ENCODE measurements at places on chromosomes 7 and 10.
A peak's percentile ranks its signal among the peaks of the same experiment; 100 is the strongest.

DNA sequence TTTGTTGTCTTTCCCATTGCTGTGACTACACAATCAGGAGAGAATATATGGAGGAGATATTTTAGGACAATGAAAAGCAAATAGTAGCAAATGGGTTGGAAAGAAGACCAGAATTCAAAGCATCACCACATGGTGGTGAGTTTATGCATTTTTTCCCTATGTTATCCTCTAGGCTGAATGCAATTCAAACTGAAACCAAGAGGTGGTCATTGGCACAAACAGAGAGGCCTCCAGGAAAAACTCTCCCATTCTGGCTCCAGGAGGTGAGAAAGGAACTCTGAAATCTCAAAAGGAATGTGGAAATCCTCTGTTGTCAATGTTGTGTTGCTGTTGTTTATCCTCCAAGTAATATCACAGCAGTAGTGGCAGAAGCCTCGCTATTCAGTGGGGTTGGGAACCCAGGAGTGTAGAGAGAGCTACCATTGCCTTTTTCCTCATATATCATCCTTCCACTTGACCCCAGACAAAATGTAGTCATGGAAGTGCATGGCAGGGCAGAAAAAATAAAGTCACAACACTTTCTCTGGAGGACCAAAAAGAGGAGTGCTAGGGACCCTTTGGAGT is 819.1 kb downstream of the GRID1 start:
- no peak for DNase-seq

- no peak for DNase-seq
Measured at GRCh38 chr7:74365322-74366022, 76.3 kb downstream of the CLIP2 start.

DNA sequence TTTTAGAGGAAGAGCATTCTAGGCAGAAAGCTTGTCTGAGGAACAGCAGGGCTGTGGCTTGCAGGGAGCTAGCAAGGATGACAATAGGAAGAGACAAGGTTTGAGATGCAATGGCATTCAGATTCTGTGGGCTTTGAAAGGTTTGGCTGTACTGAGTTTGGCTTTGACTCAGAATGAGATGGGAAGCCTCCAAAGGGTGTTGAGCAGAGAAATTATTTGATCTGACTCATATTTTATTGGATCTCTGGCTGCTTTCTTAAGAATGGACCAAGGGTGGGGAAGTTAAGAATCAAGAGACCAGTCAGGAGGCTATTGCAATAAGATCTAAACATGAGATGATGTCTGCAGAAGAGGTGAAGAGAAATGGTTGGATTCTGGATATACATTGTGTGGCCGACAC is 273.2 kb downstream of the CDK14 start:
- no peak for DNase-seq

DNA sequence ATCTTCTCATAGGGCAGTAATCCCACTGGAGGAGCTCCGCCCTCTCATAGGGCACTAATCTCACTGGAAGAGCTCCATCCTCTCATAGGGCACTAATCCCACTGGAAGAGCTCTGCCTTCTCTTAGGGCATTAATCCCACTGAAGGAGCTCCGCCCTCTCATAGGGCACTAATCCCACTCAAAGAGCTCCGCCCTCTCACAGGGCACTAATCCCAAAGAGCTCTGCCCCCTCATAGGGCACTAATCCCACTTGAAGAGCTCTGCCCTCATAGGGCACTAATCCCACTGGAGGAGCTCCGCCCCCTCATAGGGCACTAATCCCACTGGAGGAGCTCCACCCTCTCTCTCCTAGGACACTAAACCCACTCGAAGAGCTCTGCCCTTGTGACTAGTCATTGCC is 3.4 kb upstream of the FUOM start:
- DNase-seq = no peak

- no peak for DNase-seq
Measured at GRCh38 chr10:72096115-72097000, 8.0 kb upstream of the SPOCK2 start.

GRCh38 chr7:47446871-47447466 is 134.9 kb downstream of the TNS3 start:
- DNase-seq = no peak

- DNase-seq = no peak
Measured at GRCh38 chr10:74543276-74543675, 283.1 kb upstream of the KAT6B start.

- no peak for DNase-seq
Measured at GRCh38 chr10:102738692-102739121, 5.0 kb upstream of the WBP1L start.

GRCh38 chr7:77674878-77675277 is 21.4 kb upstream of the RSBN1L start:
- DNase-seq = peak; percentile 11

DNA sequence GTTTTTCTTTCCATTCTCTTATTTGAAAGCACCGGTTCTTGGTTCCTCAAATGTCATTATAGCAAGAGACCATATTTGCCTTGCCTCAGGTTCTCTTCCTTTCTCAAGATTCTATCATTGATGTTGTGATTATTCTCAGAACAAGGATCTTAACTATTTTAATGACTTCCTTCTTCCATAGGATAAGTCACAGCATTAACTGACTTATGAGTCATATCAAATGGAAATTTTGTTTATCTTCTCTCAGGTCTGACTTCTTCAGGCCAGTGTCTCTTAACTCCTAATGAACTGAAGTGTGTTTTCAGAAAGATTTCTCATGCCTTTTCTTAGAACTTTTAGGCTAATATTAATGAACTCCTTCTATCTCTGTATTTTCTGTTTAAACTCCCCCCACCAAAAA is 794.6 kb upstream of the LRRN3 start:
- DNase-seq = no peak

DNA sequence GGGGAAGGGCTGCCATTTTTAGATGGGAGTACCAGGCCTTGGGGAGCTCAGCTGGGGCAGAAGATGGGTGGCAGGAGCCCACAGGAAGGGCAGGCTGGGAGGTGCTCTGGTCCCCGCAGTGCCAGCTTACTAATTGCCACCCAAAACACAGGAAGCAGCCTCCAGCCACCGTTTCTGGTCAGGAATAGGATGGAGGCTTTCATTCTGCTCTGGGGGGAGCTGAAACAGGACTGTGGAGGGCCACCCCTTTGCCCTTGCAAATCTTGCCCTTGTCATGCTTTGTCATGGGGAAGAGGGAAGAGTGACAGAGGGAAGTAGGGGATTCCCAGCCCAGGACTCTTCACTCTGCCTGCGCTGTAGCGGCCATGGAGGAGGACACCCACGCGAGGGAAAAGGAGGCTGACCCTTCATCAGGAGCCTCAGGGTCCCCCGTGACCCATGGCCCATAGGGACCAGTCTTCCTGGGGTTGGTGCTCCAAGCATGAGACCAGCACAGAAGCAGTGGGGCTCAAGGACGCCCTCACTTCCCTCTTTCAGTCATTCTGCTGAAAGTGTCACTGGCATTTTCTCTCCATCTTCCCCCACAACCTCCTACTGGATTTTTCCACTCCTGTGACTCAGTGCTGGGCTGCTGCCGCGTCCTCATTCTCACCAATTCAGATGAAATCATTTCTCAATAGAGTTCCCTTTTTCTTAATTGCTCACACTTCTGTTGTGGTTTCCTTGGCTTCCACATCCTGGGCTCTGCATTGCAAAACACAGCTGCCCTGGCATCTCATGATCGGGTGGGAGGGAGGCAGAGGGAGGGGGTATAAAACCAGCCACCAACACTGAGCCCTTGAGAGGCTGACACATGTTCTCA is 61.9 kb downstream of the MKI67 start:
- peak; percentile 75 for DNase-seq

Measured in stimulated activated CD4-positive, alpha-beta T cell treated with anti-CD3 and anti-CD28 coated beads, Interleukin-4, amount 100 ng/mL, for 48 hours (primary cell).